Cardiac muscle cell (in vitro differentiated cells and primary cell): ENCODE measurements at places on chromosomes 12 and 14.

DNA sequence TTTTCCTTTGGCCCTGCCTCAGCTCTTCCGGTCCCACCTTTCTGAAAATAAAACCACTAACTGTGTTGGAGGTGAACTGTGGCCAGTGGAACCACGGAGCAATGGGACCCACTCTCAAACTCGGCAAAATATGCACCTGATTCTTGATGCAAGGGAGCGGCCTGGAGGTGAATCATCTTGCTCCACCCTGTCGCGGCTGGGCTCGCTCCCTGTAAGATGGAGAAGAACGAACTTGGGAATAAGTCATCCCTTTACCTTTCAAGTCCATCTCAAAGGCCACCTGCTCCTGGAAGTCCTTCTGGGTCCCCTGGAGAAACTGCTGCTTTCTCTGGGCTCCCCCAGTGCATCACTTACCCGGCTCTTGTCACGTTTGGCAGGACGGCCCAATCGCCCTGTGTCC lies 309.9 kb downstream of the BCL11B start:
- no peaks in the 10 kb centered on the region for H3K36me3 ChIP-seq
- H3K27ac ChIP-seq, result no peak overlapping the region
- no peak overlapping the region for H3K4me3 ChIP-seq
- no peaks in the 10 kb centered on the region for H3K27me3 ChIP-seq
- DNase-seq, result no peak

DNA sequence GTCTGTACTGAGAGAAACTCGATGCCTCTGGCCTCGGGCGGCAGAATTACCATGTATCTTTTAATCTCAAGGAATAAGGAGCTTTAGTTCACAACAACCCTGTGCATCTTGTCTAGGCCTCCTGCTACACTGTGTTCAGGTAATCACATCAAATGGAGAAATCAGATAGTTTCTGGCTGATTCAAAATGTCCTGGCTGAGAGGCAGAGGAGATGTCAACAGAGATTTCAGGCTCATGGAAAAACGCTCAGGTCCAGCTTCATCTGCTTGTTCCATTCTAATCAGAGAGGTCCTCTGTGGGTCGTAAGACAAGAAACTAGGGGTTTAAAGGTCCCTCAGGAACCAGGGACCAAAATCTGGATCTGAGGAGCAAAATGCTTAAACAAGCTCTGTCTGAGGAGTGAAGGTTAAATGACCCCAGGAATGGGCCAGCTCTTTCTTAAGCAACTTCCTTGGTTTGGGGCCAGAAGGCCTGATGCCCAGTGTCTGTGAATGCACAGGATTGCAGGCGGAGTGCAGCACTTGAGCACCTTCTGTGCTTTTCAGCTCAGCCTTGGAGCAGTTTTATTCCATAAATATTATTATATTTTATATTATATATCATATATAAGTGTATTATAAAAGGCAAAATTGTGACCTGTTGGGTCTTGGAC lies 170.2 kb upstream of the PRICKLE1 start:
- H3K27ac ChIP-seq, result no peak overlapping the region
- peak; percentile 93 for DNase-seq
- H3K4me1 ChIP-seq, result peaks cover 3% of the 10 kb centered on the region
- H3K4me3 ChIP-seq, result no peak overlapping the region
- no peaks in the 10 kb centered on the region for H3K27me3 ChIP-seq

DNA sequence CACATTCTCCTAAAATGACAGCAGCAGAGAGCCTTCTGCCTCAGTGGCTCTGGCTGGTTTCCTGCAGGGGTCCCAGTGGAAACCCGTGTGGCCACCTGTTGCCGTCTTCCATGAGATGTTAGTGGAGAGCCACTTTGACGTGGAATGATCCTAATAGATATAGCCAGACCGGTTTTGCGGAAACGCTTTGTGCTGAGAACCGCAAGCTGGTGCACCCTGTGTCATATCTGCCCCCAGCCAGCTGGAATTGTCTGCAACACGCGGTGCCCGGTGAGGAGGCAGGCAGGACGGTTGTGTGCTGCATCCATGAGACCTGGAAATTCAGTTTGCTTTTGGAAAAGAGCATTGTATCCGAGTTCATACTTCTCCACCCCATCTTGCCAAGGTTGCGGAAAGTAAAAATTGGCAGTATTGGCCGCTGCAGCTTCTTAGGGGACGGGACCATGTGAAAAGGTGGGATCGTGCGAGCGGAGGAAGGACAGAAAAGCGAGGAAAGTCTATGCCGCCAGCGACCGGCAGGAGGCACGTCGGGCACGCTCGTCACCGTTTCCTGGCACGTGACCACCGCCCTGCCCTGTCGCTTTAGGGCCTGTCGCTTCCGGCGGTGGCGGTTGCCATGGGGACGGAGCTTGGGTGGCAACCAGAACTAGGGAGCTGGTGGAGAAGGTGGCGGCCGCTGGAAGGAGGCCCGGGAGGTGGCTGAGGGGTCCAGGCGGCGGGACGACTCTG lies at the start of gene CFAP251:
TSS of gene CFAP251 (plus strand) at position 643 of the 729 bp plus-strand sequence. CDS start 2,714 bp downstream, outside the sequence.
- H3K4me1 ChIP-seq, result no peaks in the 10 kb centered on the region
- H3K4me3 ChIP-seq, result peak within 1 kb of the TSS; percentile 30
- H3K27me3 ChIP-seq, result no peaks in the 10 kb centered on the region

DNA sequence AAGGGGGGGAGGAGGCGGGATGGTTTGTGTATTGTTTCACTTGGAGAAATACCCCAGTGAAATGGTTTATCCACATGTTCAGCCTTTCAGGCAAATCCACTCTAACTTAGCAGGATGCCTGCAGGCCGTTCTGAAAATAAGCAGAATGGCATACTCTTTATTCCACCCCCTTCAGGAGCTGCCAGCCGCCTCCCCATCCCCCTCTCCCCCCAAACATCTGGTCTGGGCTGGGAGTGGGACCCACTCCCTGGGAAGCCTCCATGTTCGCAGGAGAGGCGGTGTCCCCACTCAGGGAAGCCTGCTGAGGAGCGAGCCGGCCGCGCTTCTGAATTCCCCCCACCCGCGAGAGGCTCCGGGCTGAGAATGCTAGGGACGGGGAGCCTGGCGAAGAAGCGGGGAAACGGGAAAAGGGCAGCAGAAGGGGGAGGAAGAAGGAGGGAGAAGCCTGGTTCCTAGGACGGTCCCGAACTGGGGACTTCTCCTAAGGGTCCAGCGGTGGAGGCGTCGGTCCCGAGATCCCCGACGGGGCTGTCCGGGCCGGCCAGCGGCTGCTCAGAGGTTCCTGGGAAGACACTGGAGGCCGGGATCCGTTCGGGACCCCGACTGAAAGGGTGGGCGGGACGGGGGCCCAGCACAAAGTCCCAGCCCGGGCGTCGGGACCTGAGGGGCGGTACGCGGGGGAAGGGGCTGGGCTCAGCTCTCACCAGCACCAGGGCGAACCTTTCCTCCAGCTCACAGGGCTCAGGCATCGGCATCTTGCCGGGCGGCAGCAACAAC lies 666 bp downstream of the FMNL3 start:
- H3K27ac ChIP-seq, result peak overlapping the region; percentile 11
- peak; percentile 60 for DNase-seq
- no peaks in the 10 kb centered on the region for H3K36me3 ChIP-seq
- peaks cover 12% of the 10 kb centered on the region for H3K4me1 ChIP-seq
- H3K27me3 ChIP-seq, result peaks cover 17% of the 10 kb centered on the region

GRCh38 chr14:24430143-24430681 lies 458 bp downstream of the KHNYN start:
- DNase-seq, result peak; percentile 85
- H3K36me3 ChIP-seq, result peaks cover 18% of the 10 kb centered on the region
- no peaks in the 10 kb centered on the region for H3K27me3 ChIP-seq
- peak overlapping the region; percentile 93 for H3K27ac ChIP-seq

DNA sequence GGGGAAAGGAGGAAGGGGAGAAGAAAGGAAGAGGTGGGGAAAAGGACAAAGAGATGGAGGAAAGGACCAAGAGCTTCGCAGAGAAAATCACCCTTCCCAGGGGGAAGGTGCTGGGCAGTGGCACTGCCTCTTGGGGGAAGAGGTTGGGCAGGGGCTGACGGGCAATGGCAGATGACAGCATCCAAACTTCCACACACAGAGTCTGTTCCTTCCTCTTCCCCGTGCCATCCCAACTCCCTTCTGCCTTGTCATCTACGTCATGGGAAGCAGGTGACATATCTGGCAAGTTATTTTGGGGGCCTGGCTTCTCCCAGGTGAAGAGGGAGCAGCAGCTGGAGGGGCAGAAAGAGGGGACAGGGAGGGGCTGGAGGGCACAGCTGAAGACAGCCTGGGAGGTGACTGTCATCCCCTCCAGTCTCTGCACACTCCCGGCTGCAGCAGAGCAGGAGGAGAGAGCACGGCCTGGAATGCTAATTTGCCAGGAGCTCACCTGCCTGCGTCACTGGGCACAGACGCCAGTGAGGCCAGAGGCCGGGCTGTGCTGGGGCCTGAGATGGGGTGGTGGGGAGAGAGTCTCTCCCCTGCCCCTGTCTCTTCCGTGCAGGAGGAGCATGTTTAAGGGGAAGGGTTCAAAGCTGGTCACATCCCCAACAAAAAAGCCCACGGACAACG lies 43.9 kb upstream of the IQSEC3 start:
- H3K27me3 ChIP-seq, result no peaks in the 10 kb centered on the region
- H3K27ac ChIP-seq, result no peak overlapping the region
- no peak overlapping the region for H3K4me3 ChIP-seq
- DNase-seq, result no peak
- H3K4me1 ChIP-seq, result no peaks in the 10 kb centered on the region

- H3K4me1 ChIP-seq, result no peaks in the 10 kb centered on the region
- no peaks in the 10 kb centered on the region for H3K27me3 ChIP-seq
- no peak overlapping the region for H3K27ac ChIP-seq
- H3K36me3 ChIP-seq, result peaks cover 32% of the 10 kb centered on the region
- H3K4me3 ChIP-seq, result no peak overlapping the region
Measured at GRCh38 chr12:10607885-10608458, 5.4 kb downstream of the MAGOHB start.

GRCh38 chr14:101947577-101947903 lies 16.8 kb upstream of the DYNC1H1 start:
- no peak for DNase-seq
- H3K27me3 ChIP-seq, result peaks cover 29% of the 10 kb centered on the region
- H3K27ac ChIP-seq, result peak overlapping the region; percentile 97
- no peaks in the 10 kb centered on the region for H3K36me3 ChIP-seq

DNA sequence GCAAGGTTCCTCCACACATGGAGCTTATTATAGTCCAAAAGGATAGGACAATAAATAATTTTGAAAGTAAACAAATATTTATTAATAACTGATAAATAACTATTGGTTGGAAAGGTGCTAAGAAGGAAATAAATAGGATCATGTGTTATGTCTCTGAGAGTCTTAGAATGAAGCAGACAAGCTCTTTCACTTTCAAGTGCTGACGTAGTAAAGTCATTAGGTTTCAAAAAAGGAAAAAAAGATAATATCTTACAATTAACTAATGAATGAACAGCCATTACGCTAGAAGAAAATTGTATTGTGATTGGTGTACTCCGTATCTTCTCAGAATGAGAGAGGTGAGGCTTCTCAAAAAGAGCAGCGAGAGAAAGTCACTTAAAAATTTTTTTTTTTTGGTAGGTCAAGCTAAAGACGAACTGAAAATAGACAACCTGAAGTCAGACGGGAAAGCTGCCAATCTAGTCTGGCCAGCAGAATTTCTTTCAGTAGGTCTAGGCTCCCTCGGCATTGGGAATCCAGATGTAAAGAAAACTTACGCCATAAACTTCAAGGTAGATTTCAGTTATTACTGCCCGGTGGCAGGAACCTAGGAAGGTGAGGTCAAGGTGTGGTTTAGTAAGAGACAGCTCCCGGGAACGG lies 583 bp upstream of the LEMD3 start:
- H3K4me3 ChIP-seq, result peak overlapping the region; percentile 93
- no peak for DNase-seq
- peaks cover 11% of the 10 kb centered on the region for H3K27me3 ChIP-seq
- peak overlapping the region; percentile 96 for H3K27ac ChIP-seq
- H3K4me1 ChIP-seq, result peaks cover 28% of the 10 kb centered on the region
